Stimulated activated CD8-positive, alpha-beta memory T cell treated with anti-CD3 and anti-CD28 coated beads, Interleukin-7, amount 100 ng/mL, for 1 hour (primary cell): ENCODE measurements at places on chromosomes 2 and 18.

- no peak for DNase-seq
Observed at GRCh38 chr18:46411191-46411828, 245.7 kb downstream of the LOXHD1 start.

- no peak for DNase-seq
Observed at GRCh38 chr2:146489386-146489785, 1355.4 kb upstream of the ACVR2A start.

GRCh38 chr2:106028192-106028591 lies 165.9 kb downstream of the UXS1 start:
- DNase-seq = no peak

DNA sequence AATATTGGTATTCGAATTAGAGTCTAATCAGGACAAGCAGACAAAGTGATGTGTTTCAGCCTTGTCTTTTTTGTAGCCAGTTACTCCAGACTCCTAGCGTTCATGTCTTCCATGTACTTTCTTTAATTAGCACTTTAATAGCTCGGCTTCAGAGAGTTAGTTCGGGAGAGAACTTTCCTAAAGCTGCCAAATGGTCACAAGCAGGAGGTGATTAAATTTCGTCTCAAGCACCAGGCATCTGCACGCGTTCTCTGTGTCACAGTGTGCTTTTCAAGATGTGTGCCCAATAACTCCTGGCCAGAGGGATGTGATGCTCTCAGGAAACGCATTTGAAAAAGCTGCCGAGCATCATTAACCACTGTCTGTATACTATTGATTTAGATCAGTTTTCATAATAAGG lies 790.8 kb downstream of the SOCS6 start:
- DNase-seq = no peak

GRCh38 chr2:54388076-54388475 lies 68.1 kb upstream of the SPTBN1 start:
- DNase-seq = no peak

- DNase-seq = no peak
Observed at GRCh38 chr2:11940799-11941198, 194.4 kb downstream of the LPIN1 start.

GRCh38 chr2:7845332-7845731 lies 836.5 kb upstream of the ID2 start:
- no peak for DNase-seq

DNA sequence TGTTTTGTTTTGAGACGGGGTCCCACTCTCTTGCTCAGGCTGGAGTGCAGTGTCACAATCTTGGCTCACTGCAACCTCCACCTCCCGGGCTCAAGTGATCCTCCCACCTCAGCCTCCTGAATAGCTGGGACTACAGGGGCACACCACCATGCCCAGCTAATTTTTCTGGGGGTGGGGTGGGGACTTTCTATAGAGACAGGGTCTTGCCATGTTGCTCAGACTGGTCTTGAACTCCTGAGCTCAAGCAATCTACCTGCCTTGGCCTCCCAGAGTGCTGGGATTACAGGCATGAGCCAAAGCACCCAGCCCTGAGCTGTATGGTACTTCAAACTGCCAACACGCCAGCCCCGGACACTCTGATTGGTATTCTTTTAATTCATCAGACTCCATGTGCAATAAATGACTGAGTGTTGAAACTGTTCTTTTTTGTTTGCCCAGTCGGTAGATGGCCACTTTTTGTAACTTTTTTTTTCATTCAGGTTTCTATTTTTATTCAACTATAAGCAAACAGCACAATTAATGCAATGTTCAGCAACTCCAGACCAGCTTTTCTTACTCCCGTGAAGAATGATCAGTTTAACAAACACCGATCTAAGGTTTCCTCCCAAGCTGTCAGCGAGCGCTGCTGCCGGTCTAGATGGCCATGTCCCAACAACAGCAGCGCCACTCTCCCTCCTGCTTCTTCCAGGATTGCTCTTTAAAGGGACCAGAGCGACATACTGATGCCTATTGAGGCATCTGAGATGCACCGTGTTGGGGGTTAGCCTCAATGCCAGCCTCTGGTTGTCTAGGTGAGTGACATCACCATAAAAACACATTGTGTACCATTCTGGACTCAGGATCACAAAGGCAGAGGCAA lies 12.5 kb upstream of the TGOLN2 start:
- no peak for DNase-seq

GRCh38 chr18:57294547-57294946 lies 57.8 kb upstream of the ST8SIA3 start:
- no peak for DNase-seq

- DNase-seq = no peak
Observed at GRCh38 chr2:144475044-144475443, 44.9 kb downstream of the ZEB2 start.

DNA sequence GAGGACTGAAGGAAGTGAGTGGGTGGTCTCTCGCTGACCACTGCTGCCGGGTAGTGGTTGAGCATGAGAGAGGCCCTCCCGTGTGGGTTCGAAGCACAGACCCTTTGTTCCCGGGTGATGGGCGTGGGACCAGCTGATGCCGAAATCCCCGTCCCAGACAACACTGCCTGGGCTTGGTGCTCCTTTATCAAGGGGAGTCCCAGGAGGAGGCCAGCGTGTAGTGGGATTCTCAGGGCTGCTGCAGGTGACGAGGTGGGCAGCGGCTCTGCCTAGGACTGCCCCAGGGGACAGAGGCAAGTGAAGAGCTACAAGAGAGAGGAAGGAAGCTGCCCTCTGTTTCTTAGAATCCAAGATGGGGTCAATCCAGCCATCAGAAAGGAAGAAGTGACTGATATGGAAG lies 251.3 kb upstream of the PXDN start:
- no peak for DNase-seq

DNA sequence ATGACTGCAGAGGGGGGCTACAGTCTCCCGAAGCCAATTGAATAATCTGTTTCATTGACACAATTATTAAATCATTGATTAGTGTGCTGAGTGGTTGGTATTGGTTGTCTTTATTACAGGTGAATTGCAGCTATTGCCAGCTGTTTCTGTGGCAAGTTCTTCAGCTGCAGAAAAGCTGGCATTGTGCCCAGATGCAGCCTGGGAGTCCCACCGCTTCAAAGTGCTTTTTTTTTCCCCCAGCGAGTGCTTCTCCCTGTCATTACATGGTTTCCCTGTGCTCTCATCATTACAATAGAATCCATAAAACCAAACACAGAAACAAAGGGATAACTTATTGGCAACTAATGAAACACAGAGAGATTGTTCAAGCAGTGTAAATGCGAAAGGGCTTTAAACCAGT lies 164.7 kb downstream of the GRB14 start:
- DNase-seq = no peak

GRCh38 chr18:54125429-54125828 lies 99.0 kb downstream of the MBD2 start:
- no peak for DNase-seq

DNA sequence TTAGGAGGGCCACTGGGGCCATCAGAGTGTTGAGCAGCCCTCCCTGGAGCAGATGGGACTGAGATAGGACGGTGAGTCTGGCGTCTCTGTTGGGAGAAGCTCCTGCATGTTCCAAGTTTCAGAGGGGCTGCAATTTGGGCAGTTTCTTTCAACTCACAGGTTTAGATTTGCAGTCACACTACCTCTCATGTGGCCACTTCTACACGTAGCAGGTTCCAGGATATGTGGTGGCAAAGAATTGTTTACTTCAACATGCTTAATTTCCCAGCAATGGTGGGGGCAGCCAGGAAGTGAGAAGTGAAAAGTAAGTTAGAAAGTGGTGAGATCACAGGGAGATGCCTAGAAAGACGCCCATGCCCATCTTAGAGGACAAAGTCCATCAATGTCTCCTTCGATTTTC lies 9.3 kb downstream of the NCK2 start:
- DNase-seq = no peak

GRCh38 chr2:99975386-99975785 lies 167.0 kb downstream of the AFF3 start:
- DNase-seq = no peak

DNA sequence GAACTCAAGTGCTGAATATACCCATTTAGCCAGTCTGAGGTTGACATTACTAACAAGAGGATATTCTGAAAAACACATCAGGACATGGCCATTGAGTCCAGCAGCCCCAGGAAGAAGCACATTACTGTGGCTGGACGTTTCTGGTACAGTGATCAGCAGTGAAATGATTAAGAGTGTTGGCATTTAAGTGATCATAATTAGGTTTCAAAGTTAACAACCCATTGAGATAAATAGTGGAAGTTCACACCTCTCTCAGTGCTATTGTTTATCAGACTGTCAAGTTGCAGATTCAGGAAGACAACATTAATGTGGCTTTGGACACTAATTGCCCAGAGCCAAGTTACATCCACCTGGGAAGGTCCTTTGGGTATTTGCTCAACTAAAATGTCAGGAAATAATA lies 139.5 kb upstream of the GAREM1 start:
- no peak for DNase-seq
